CD4-positive, alpha-beta T cell treated with Interleukin-2 at 100 ng/mL for 4 hours (primary cell): ENCODE measurements at places on chromosomes 16 and 17.

- peak; percentile 80 for DNase-seq
Observed at GRCh38 chr17:81119223-81120148, 45.8 kb upstream of the PVALEF start.

DNA sequence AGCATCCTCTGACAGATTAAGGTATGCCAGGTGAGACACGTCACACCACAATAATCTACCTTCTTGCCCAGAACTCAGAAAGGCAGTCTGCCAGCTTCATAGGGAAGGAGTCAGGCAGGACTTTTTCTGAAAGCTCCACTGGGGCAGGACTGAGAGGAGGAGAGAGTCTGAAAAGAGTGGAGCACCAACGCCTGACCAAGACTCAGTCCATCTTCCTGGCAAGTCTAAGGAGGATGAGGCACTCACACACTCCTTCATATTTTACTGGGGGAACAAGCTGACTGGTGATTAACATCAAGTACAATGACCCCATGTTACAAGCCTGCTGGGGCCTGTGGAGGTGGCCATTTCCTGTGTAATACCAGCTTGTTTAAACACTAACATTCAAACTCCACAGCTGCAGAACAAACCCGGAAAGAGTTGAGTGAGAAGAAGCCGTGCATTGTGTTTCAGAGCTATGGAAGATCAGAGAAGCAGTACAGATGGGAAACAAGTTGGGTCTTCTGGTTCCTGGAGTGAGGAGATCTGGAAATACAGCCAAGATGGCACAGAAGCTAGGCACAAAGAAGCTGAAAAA lies 122.4 kb downstream of the HIC1 start:
- no peak for DNase-seq

- DNase-seq = peak; percentile 60
Observed at GRCh38 chr16:85612801-85613603, at the start of gene GSE1. Gene GSE1, plus strand, starts transcription at chr16:85613322. Its CDS starts 70 bp downstream, at chr16:85613392.

GRCh38 chr16:305916-306626 lies 23.1 kb downstream of the PDIA2 start:
- DNase-seq = no peak

DNA sequence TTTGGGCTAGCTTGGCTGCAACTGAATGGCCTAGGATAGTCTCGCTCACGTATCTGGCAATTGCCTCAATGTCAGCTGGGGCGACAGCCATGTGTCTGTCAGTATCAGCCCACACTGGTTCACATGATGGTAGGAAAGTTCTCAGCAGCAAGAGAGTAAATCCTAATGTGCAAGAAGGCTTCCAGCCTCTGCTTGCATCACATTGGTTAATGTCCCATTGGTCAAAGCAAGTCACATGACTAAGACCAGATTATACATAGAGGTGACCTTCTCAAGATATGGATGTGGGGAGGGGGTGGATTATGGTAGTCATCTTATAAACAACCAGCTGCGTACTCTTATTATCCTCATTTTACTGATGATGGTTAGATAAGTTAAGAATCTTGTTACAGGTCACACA lies 31.0 kb downstream of the CHP2 start:
- no peak for DNase-seq

- DNase-seq = no peak
Observed at GRCh38 chr17:5299383-5299782, 17.3 kb downstream of the RABEP1 start.

DNA sequence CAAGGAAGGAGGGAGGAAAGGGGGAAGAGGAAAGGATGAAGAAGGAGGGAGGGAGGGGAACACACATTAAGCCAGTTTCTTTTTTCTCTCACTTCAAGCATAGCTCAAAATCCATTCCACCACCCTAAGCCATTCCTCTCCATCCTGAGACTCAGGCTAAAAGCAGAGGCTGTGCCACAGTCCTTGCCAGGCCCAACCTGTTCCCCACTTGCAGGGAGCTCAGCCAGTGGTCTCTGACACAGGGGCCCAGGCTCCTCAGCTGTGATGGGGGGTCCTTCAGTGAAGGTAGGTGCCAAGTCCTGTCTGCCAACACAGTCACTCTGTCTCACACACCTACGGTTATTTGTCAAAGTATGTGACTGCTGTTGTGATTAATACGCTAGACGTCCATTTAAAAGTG lies 44.6 kb downstream of the SDK2 start:
- DNase-seq = no peak

GRCh38 chr17:48539177-48539576 lies 5.7 kb downstream of the HOXB2 start:
- DNase-seq = no peak

DNA sequence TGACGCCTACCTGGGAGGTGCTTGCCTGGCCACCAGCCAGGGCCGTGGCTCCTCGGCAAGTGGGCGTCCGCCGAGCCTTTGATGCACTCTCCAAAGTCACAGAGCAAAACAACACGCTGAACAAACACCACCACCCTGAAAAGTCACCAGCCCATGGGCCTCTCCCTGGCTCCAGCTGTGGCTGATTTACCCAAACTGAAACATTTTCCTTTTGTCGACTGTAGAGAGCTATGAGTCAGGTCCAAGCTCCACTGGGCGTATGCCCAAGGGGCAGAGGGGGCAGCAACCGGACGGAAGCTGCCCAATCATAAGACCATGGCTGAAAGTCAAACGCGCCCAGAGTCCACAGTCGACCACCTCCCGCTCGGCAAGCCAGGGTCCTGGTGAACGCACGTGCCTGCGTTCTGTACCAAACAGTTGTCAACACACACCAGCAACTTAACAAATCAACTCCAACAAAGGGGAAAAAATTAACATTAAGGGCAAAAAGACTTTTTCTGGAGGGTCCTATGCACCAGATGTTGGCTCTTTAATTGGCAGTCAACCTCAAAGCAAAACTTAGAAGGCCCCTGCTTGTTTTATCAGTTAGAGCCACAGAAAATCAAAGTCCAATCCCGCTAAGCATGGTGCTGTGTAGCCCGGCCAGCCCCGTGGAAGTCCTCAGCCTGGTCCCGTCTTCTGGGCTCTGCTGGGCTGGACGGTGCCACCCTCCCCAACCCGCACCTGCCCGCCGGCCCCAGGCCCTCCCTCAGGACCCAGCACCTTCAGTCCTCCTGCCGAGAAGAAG lies 47.3 kb downstream of the TBC1D16 start:
- no peak for DNase-seq

DNA sequence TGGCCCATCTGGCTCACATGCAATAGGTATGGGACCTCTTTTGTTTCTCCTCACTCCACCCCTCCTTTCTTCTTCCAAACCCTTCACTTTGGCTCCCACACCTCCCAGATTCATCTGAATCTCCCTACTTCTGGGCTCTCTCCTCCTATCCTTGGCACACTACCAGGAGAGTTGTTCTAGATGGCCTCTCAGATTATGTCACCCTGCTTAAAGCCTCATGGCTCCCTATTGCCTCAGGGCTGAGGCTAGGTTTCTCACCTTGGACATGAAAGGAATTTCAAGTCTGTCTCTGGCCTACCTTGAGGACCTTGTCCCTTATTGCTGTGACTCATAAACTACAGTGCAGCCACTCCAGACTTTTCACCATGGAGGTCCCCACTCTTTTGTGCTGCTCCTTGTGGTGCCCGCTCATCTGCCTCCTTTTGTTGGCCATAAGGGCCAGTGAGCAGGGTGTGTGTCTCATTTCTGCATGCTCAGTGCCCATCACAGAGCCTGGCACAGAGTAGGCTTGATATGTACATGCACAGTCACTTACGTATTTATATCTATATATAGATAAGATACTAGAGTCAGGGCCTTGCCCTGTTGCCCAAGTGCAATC lies 1.0 kb upstream of the MFAP4 start:
- no peak for DNase-seq

DNA sequence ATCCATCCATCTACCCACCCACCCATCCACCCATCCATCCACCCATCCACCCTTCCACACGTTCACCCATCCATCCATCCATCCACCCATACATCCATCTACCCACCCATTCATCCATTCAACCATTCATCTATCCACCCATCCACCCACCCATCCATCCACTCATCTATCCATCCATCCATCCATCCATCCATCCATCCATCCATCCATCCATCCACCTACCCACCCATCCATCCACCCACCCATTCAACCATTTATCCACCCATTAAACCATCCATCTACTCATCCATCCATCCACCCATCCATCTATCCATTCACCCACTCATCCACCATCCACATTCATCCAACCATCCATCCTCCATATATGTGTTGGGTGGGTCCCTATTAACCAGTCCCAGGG lies 26.2 kb upstream of the RPTOR start:
- no peak for DNase-seq

- DNase-seq = no peak
Observed at GRCh38 chr17:12721581-12721980, 55.9 kb downstream of the MYOCD start.

- DNase-seq = no peak
Observed at GRCh38 chr16:19717314-19717713, 713 bp downstream of the KNOP1 start.

DNA sequence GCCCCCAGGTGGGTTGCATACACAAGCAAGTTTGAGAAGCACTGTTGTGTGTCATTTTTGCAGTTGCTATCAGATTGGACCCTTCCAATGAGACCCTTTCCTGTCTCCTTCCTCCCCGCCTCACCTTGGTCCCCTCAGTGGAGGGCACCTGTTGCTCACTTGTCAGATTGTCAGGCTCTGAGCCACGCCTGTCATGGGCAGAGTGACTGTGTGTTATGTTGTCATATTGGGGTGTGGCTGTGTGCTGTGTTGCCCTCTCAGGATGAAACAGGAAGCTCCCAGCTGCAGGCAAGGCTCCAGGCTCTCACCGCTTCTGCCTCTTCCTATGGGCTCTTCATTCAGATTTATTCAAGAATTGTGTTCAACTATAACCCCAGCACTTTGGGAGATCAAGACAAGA lies 302.9 kb downstream of the CPPED1 start:
- DNase-seq = no peak

DNA sequence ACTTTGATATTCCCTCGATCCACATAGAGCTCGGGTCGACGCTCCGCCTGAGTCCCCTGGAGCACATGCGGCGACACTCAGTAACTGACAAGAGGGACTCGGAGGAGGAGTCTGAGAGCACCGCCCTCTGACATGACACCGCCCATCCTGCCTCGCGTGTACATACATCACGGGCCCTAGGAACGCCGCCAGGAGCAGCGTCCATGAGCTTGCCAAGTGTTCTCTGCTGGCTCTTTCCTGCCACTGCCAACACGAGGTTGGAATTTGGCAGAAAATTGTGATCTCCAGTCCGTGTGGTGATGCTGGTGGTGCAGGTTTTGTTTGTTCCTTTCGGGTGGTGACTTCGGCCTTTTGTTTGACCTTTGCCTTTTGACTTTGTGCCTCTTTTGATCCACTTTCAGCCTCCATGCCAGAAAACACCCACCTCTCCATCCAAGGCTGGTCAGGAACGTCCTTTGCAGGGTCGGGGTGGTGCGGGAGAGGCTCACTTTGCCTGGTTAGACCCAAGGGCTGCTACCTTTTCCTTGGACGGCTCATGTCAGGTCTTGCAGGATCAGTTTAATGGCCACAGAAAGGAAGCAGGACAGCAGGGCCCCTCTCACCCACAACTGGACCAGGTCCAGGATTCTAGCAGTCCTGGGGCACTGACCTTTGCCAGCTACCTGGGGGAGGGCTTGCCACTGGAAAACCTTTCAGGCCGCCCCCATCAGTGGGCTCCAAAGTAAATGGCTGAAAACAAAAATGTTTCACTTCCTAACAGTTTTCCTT lies 27.6 kb downstream of the ELAC2 start:
- no peak for DNase-seq

DNA sequence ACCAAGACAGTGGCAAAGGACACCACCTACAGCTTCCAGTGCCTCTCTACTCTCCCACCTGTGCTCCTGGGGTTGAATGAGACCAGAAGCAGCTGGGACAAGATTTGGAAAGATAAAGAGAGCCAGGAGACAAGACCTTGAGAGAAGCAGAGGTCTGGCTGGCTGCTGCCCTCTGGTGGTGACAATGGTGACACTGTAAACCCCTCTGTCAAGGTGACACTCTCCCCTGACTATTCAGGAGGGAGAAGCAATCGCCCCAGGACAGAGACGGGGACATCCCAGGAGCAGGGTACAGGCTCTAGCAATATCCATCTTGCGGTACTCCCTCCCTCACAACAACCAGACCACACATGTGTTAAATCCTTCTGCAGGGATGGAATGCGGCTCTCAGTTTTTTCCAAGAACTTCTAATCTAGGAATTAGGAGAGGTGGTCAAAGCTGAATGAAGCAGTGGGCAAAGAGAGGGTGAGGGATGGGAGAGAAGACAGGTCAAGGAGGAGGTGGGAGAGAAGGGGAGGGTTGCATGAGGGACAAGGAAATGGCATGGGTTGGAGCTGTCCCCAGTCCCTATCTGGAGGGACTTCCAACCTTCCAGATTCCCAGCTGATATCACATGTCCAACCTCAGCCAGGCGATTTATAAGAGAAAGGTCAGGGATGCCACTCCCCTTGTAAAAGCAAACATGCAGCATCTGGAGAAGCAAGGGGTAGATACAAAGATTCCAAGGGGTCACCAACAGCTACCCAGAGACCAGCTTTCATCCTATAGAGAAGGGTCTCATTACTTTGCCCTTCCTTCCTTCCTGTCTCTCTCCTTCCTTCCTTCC lies 2.9 kb downstream of the PHOSPHO1 start:
- peak; percentile 80 for DNase-seq

GRCh38 chr17:82922646-82923045 lies 82.8 kb upstream of the ZNF750 start:
- DNase-seq = no peak

GRCh38 chr17:7842380-7843256 lies 8.6 kb downstream of the KDM6B start:
- DNase-seq = peak; percentile 97

GRCh38 chr16:6861135-6861814 lies 471.4 kb upstream of the RBFOX1 start:
- DNase-seq = no peak

- DNase-seq = no peak
Observed at GRCh38 chr17:10042589-10043244, 137.6 kb upstream of the RCVRN start.

DNA sequence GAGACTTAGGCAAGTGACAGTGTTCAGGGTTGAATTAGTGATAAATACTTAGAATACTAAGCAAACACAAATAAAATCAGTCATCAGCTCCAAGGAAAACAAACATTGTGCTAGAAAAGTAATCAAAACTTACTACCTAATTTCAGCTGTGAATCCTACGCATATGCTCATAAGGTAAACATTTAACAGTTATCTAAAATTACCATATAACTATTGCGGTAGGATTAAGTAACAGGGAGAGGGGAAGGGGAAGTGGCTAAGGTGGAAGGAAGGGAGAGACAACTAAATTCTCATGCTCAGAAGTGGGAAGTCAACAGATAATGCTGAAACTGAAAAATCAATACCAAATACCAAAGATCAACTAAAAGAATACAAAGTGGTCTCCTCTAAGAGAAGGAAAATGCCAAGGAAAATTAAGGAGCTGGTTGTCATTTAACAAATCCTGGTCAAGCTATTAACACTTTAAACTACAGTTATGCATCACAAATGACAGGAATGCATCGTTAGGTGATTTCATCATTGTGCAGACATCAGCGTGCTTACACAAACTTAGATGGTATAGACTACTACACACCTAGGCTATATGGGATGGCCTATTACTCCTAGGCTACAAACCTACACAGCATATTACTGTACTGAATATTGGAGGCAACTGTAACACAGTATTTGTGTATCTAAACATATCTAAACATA lies 20.0 kb downstream of the USP32 start:
- DNase-seq = no peak

GRCh38 chr16:88527186-88527936 lies 42.8 kb upstream of the ZC3H18 start:
- peak; percentile 58 for DNase-seq

- DNase-seq = no peak
Observed at GRCh38 chr16:53014287-53014686, 38.4 kb downstream of the CHD9NB start.
